Activated gamma-delta T cell (primary cell): ENCODE measurements at places on chromosomes 5 and 9.

- no peak for DNase-seq
These were observed 30.2 kb downstream of the LRRTM2 start for GRCh38 chr5:138844812-138845513.

- no peak for DNase-seq
These were observed 55.3 kb downstream of the TRPC7 start for GRCh38 chr5:136309932-136310598.

DNA sequence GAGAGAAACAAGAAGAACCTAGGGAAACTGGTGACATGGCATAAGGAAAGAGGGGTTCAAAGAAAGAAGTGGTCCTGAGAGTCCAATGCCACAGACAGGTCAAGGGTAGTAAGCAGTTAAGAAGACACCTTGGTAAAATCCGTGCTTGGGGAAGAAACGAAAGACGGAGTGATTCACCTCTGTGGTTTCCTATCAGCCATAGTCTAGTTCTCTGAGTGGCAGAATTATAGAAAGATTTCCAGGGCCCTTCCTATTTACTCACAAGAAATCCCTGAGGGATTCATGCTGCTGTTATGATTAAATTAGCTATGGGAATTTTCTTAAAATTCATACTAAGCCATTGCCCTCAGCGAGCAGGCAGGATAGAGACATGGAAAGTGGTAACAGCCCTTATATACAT, 31.7 kb downstream of the IL33 start:
- DNase-seq = no peak

DNA sequence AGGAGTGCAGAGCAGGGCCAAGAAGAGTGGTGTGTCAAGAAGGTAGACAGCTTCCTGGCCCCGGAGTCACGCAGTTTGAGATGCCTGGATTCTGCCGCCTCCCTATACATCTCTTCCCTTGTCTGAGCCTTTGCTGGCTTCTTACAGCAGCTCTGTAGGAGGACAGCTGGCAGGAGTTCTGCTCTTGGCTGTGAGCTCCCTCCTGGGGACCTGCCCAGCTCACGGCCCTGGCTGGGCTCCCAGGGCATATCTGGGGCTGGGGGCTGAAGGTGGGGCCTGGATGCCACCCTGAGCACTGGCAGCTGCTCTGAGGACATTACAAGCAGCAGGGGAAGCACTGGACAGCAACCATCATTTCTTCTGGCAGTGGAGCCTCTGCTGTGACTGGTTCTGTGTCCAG, 786 bp upstream of the TSSK1B start:
- DNase-seq = no peak

DNA sequence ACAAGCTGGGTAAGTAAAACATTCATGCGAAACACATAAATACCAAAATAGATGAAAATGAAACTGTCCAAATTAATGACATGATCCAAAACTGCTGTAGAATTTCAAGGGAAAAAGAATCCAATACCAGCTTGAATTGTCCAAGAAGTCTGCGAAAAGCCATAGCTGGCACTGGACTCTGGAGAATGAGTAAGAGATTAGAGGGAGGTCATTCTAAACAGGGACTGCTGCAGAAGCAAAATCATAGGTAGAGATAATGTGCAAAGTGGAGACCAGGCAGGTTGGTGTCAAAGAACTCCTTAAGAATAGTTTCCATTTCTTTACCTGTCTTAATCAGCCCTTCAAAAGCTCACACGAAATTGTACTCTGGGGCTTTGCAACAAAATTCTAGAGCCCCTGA, 162.5 kb downstream of the NFIB start:
- DNase-seq = no peak

DNA sequence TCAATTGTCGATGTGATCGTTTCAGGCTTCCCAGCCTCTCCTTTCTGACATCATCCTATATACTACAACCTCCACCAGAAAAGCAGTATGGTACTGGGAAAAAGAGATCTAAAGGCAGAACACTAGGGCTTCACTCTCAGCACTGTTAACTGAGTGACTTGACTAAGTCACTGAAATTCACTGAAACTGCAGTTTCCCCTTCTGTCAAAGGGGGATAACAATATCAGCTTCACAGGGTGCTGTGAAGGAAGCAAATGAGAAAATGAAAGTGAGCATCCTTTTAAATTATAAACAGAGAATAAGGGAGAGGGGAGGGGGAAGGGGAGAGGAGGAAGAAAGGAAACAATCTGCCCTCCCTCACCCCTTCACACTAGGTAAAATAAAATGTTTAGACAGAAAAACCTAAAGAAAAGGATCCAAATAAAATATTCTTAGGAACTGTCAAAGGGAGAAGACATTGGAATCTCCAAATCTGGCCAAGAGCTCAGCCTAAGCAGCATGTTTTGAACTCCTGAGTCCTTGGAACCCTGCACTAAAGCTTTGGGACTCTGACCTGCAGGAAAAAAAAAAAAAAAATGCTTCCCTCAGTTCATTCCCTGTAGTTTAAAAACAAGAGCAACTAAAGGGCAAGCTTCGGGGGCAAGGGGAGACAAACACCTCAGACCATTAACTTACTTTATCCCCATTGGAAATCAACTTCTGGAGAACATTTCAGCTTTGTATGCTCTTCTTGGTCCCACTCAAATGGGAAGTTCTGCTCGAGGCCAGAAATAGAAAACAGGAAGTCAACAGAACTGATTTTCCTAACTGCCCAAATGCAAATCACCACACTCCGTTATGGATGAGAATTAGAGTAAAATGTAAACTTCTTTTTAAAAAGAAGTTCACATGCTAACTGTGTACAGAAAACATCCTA, 178.3 kb downstream of the DEPDC1B start:
- no peak for DNase-seq

- DNase-seq = no peak
These were observed 44.5 kb upstream of the SUSD3 start for GRCh38 chr9:93013856-93014582.

- no peak for DNase-seq
These were observed 15.3 kb downstream of the BICD2 start for GRCh38 chr9:92749071-92749933.

GRCh38 chr9:72924154-72924790, 28.6 kb downstream of the ALDH1A1 start:
- DNase-seq = no peak

DNA sequence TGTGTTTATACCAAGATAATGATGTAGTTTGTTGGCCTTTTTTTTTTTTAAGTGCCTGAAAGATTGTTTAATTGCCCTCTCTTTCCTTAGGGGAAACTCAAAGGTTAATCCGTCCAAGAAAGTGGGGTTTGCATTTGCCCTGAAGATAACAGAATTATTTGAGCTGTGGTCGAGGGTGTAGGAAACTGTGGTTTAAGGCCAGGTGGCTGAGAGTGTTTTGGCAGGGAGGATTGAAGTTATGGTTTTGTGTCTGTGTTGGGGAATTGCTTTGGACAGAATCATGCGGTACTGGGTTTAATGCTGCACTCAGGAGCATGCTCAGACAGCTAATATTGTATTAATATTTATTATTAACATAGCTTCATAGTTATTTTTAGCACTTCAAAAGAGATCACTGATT, 509.8 kb downstream of the EBF1 start:
- DNase-seq = no peak

GRCh38 chr5:137639645-137640044, 96.2 kb downstream of the KLHL3 start:
- no peak for DNase-seq

DNA sequence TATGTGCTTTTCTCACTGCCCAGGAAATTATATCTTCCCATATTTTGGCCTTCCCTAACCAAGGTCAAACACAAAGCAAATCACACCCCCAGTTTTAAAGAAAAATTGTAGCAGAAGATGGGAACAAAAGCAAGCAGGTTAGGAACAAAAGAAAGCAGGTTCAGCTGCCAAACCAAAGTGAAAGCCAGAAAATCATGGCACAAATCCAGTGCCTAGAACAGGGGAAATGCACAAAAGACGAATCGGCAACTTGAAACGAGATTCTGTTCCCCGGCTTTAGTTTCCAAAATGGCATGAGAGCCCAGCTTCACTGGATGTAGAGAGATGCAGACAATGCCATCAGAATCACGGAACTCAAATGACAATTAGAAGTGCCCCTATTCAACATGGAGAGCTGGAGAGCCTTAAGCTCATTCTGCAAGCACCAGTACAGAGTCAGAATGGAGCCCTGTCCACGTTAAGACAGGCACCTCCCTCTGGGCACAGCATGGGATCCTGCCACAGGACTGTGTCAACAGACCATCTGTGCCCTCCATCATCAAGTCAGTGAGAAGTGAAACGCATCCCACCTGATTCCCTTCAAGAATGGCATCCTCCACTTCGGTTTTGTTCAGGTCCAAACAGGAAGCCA, 13.8 kb downstream of the DNAH5 start:
- no peak for DNase-seq

DNA sequence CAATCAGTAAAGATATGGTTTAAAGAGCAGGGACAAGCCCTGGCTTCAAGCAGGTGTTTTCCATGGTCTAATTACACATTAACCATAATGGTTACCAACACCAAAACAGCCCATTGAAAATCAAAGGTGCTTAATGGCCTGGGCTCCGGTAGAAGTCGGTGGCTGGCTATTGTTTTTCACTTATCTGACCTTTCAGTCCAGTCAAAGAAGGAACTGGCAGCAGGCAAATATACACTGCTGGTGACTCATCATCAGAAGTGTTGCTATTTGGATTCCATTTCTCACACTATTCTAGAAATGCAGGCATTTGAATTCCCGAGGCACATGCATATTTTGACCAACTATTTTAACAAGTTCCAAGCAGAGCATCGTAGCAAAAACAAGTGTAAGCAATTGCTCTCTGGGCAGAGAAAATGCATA, 26.3 kb upstream of the GABRP start:
- DNase-seq = no peak

DNA sequence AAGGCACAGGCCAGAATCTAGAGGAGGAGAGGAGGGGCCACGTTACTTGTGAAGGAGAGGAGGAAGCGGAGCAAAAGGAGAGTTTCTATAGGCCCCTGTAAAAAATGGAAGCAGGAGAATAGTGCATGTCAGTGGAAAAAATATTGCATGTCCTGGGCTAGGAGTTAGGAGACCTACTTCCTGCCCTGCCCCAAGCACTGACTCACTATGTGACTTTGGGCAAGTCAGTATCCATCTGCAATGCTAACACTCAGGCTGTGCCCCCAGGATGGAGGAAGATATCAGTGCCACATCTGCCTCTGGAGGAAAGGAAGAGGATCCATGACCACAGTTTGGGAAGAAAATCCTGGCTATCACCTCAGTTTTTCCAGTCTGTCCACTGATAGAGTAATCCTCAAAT, 7.0 kb downstream of the PIGO start:
- DNase-seq = no peak

DNA sequence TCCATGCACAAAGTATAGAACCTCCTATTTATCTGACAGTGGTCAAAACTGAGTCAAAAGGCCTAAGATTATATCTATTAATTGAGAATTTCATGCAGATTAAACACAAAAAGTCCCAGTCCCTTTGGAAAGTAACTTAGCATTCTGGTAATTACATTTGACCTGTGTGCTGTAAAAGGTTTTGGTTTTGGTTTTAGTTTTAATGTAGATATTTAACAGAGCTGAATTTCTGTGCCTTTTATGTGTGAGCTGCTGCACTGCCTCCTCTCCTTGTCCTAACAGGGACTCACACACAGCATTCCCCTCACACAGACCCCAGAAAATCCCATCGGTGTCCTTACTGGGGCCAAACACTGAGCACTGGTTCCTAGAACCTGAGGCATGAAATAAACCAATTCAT, 31.0 kb upstream of the FSD1L start:
- DNase-seq = no peak

GRCh38 chr5:175853573-175854230, 17.7 kb upstream of the CPLX2 start:
- no peak for DNase-seq

DNA sequence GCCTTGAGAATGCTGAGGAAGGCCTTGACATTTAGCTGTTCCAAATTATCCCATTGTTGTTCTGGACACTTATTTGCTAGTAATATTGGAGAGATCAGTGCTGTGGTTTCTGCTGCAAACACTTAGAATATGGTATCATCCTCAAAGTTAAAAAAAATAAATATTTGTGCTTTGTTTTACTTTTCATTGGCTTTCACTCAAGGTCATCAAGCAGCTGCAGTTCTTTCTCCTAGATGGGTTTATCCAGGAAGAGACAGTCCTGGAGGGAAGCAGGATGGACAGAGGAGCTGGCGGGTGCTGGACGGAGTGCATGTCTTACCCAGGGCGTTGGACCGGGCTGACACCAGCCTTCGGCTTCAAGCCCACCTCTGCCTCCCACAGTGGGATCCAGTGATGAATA, 193.6 kb downstream of the MTRR start:
- DNase-seq = no peak

DNA sequence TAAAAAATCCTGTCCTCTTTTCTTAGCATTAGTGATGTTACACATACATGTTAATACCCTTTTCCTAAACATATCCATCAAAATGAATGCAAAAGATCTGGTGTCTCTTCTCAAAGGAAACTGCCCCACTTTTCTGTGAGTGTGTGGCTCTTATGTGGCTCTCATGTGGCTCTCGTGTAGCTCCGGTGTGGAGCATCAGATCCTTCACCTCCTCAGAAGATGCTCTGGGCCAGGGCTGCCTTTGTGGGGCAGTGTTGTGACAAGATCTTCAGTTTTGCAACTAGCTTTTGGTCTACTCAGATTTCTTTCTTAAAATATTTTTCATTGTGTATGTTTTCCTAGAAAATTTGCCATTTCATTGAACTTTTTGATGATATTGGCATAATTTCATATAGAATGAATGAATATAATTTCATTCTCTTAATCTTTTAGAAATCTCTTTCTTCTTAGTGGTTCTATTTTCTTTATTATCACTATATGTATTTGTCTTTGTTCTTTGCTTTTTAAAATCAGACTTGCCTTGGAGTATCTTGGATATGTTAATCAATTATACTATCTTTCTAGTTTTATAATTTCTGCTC, 19.4 kb downstream of the GARNL3 start:
- no peak for DNase-seq

- no peak for DNase-seq
These were observed 2.5 kb upstream of the ZNF608 start for GRCh38 chr5:124748687-124749594.

DNA sequence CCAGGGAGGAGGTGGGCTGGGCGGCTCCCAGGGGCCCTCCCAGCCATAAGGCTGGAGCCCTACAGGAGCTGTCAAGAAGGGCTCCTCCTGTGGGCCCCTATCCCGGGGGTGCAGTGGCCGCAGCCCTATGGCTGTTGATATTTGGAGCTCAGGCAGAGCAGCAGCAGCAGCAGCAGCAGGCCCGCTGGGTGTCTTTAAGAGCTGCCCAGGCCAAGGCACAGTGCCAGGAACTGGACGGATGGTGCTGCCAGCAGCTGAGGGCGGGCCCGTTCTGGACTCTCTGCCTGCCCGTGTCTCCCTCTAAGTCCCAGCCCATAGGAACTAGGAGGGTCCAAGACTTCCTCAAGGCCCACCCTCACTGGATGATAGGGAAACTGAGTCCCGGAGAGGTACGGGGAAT, 3.6 kb downstream of the AK1 start:
- no peak for DNase-seq

- no peak for DNase-seq
These were observed 145.1 kb upstream of the ADAMTS16 start for GRCh38 chr5:4995014-4995413.

DNA sequence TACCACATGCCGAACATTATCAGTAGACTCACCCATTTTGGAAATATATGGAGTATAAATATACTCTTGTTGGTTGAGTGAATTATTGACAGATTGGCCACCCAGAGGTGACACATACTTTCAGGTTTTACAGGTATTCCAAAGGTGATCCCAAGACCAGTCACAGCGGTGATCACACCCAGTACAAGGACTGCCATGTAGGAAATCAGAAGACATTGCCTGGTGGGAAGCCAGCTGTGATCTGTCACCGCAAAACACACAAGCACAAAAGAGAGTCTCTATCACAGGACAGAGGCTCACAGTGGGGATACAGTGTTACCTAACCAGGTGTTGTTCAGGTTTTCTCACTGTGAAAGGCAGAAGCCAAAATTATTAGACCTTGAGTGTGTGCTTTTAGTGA, 15.8 kb downstream of the BTF3 start:
- DNase-seq = no peak
